Type B pancreatic cell (in vitro differentiated cells): ENCODE measurements at places on chromosomes 13 and 19. TPM values are rescaled to one million over a fixed set of nuclear protein-coding genes. Genes with fewer than 3 reads are reported as not detected.

DNA sequence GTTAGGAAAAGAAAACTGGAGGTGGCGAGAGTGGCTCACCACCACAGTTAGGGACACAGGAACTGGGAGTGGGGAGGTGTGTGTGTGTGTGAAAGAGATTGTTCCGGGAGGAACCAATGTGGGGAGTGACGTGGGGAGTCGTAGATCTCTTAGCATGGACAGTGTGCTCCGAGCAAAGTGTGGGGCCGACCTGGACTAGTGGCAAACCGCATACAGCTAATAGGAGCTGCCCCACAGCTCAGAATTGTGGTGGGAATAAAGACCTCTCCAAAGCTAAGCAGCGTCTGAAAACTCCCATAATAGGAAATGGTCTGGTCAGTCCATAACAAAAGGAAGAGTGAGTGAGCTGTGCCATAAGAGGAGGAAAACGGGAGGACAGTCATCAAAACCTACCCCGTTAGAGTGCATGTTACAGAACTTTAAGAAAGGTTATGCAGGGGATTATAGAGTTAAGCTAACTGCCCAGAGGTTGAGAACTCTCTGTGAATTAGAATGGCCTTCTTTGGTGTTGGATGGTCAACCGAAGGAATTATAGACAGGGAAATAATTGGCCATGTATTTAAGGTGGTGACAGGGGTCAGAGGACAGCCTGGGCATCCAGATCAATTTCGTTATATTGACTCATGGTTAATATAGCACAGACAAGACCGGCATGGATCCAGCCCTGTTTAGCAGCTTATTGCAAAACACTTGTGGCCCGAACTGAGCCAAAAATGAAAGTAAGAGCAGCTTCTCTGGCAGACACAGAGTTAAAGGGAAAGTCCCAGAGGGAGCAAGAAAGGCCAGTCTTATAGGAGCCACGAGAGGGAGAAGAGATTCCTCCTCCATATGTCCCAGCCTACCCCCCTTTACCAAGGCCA lies 8.9 kb upstream of the SLC15A1 start:
- DNase-seq = no peak

DNA sequence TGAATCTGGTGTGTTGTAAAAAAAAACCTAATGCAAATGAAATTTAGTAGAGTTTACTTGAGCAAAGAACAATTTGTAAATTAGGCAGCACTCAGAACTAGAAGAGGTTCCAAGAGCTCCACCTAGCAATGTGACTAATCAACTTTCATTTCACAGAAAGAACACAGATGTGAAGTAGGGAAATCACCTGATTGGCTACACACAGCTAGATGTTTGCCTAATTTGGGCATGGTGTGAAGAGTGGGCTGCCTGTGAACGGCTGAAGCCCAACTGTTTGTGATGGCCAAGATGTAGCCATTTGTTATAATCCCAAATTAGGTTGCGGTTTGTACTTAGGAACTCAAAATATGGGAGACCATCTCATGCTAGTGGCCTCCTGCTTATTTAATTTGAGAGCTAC lies 724.4 kb upstream of the SLITRK5 start:
- no peak for DNase-seq

- no peak for DNase-seq
Measured at GRCh38 chr13:59099182-59099974, 1064.3 kb downstream of the DIAPH3 start.

ZNF17 gene
- 13.3 and 13.9 TPM in 2 replicates for total RNA-seq

OSCAR gene
- total RNA-seq = not detected in 2 replicates

ERCC5 gene
- total RNA-seq = 44.1 and 51.6 TPM in 2 replicates
